Eye (tissue), 1 donor: ENCODE measurements at places on chromosomes 11 and 22.
A peak's percentile ranks its signal among the peaks of the same experiment; 100 is the strongest.

DNA sequence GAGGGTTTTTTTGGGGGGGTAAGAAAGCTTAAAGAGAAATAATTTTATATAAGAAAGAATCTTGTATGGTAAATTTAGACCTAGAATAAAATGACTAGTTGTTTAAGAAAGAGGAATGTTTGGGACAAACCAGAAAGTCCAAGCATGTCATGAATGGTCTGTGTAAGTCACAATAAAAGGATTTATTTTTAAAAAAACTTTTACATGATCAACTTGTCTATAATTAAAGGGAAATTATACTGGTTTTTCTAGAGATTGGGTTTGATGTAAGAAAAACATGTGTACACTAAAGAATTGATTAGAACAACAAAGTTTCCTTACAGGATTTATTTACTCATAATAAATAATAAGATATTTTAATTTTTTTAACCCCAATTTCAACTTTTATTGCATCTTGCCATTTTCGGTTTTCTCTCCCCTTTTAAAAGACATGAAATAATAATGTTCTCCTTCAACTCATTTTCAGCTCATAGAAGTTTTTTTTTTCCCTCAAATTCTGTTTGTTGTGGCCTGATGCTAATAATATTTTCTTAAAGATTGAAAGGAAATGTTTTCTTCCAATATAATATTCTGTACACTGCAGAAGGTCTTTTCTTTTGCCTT lies 35.4 kb upstream of the INCENP start:
- DNase-seq: peak; percentile 34

GRCh38 chr22:25680051-25680450 lies 61.9 kb upstream of the MYO18B start:
- no peak for DNase-seq

DNA sequence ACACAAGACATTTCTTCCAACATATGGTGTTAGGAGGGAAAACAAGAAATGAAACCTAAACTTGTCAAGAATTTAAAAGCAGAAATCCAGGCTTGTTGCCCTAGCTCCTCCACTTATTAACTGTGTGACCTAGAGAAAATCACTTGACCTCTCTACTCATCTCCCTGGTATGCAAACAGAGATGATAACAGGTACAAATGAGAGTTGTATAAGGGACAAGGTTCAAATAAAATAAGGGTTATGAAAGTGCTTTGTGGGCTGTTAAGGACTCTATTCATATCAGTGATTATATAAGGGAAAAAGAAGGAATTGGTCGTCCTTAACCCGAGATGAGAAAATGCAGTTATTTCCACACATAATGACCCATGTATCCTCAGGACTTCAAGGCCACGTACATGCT lies 372.7 kb upstream of the TENM4 start:
- DNase-seq: no peak

GRCh38 chr11:74000307-74001133 lies 8.4 kb downstream of the UCP3 start:
- no peak for DNase-seq

- peak; percentile 48 for DNase-seq
Measured at GRCh38 chr11:66363805-66364535, 7.6 kb downstream of the SLC29A2 start.

DNA sequence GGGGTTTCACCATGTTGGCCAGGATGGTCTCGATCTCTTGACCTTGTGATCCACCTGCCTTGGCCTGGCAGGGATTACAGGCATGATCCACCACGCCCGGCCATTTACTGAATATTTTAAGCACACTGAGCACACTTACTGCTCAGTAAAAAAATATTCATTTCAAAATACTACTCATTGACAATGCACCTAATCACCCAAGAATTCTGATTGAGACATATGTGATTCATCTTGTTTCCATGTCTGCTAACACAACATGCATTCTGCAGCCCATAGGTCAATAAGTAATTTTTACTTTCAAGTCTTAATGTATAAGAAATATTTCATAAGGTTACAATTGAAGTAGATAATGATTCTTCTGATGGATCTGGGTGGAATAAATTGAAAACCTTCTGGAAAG lies 4.2 kb upstream of the OR52J3 start:
- DNase-seq: no peak

DNA sequence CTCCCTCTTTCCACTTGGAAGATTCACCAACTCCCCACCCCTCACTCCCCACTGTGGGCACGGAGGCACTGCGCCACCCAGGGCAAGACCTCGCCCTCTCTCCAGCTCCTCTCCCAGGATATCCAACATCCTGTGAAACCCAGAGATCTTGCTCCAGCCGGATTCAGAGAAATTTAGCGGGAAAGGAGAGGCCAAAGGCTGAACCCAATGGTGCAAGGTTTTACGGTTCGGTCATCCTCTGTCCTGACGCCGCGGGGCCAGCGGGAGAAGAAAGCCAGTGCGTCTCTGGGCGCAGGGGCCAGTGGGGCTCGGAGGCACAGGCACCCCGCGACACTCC lies 397 bp upstream of the CD44 start:
- peak; percentile 60 for DNase-seq

DNA sequence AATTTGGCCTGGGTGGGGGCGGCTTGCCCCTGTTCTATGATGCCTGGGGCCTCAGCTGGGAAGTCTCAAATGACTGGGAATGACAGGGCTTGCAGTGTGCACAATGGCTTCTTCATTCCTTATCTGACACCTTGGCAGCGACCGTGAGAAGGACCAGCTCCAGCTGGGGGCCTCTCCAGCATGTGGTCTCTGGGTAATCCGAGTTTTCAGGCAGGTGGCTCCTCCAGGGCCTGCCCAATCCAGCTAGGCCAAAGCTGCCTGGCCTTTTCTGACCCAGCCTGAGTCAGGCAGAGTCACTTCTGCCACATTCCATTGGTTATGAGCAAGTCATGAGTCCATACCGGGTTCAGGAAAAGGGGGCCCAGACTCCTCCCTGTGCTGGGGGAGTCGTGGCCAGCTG lies 646.0 kb downstream of the OPCML start:
- no peak for DNase-seq

DNA sequence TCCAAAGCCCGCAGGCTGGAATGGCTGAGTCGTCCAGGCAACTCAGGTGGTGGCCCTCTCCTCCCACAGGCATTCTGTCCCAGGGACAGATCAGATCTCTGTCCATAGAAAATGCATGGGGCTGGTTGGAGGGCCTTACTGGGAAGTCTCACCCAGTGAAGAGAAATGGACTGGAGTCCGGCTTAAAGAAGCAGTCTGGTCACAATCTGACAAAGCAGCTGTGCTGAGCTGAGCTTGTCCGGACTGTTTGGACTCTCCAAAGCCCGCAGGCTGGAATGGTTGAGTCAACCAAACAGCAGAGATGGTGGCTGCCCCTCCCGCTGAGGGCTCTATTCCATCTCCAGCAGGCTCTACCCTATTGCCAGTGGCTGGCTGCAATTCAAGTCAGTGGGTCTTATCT lies 14.4 kb upstream of the DEPDC7 start:
- DNase-seq: no peak

DNA sequence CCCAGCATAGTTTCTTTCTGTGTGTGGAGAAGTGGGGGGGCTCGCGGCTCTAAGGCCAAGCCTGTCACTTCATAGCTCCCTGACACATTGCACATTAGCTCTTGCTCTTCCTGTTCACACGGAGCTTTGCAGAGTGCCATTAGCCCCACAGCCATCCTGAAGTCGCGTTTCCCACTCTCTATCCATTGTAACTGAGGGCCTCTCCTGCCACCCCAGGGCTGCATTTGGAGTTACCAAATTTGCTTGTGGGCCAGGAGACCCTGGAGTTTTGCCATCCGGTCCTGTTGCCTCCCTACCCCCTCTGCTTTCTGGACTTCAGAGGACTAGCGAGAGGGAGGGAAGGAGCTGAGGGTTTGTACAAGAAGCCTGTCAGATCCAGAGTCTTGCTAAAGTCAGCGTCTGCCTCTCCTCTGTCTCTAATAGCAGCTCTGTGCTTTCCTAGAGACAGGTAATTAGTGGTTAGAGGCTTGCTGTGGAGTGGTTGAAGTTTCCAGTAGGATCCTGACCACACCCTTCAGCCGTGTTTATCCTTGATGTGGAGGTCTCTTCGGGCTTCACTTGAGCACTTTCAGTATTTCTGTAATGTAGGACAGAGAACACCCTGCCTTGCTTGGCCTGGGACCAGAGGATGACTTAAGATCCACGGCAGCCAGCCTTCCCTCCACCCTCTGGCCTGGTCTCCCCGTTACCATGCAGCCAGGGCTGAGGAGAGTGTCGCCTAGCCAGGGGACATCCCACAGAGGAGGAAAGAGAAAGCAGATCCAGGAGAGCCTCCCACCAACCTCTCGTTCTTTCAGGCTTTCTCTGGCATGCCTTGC lies 14.1 kb downstream of the DCPS start:
- DNase-seq: peak; percentile 78

- DNase-seq: no peak
Measured at GRCh38 chr11:116928102-116928777, 90.8 kb upstream of the APOA1 start.

GRCh38 chr11:88179141-88179540 lies 3.9 kb upstream of the RAB38 start:
- no peak for DNase-seq

GRCh38 chr22:47014636-47015345 lies 252.3 kb downstream of the TBC1D22A start:
- no peak for DNase-seq

DNA sequence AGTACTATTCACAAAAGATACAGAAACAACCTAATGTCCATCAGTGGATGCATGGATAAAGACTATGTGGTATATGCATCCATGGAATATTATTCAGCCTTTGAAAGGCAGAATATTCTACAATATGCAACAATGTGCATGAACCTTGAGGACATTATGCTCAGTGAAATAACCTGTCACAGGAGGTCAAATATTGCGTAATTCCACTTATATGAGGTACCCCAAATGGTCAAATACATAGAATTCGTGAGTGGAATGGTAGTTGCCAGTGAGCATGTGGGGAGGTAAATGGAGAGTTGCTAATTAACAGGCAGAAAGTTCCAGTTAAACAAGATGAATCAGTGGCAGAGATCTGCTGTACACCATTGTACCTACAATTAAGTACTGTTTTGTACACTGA lies 3.6 kb upstream of the SLC5A4 start:
- DNase-seq: no peak

DNA sequence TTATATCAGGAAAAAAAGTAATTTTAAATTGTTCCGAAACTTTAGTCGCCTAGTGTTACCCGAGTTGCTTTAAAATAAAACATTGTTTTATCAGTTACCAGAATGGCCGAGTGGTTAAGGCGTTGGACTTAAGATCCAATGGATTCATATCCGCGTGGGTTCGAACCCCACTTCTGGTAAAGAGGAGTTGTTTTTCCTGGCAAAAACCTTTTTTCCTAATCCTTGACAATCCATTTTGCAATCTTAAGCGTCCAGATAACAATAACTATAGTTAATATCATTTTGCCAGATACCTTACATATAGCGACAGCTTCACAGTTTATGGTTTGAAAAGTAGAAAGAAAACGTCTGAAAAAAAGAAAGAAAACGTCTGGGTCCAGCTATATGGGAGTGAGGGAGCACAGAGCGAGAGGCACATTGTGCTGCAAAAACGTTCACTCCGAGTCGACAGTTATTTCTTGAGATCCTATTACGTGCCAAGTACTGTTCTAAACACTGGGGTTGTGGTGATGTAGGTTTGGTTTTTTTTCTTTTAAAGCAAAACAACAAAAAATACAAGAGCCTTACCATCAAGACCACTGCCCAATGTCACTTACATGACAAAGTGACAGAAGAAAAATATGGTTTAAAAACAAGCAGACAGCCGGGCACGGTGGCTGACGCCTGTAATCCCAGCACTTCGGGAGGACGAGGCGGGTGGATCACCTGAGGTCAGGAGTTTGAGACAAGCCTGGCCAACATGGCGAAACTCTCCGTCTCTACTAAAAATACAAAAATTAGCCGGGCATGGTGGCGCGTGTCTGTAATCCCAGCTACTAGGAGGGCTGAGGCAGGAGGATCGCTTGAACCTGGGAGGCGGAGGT lies 40.6 kb downstream of the OR4D9 start:
- peak; percentile 89 for DNase-seq
